ENCODE measurements at places on chromosomes 12 and 14.
A peak's percentile ranks its signal among the peaks of the same experiment; 100 is the strongest.

DNA sequence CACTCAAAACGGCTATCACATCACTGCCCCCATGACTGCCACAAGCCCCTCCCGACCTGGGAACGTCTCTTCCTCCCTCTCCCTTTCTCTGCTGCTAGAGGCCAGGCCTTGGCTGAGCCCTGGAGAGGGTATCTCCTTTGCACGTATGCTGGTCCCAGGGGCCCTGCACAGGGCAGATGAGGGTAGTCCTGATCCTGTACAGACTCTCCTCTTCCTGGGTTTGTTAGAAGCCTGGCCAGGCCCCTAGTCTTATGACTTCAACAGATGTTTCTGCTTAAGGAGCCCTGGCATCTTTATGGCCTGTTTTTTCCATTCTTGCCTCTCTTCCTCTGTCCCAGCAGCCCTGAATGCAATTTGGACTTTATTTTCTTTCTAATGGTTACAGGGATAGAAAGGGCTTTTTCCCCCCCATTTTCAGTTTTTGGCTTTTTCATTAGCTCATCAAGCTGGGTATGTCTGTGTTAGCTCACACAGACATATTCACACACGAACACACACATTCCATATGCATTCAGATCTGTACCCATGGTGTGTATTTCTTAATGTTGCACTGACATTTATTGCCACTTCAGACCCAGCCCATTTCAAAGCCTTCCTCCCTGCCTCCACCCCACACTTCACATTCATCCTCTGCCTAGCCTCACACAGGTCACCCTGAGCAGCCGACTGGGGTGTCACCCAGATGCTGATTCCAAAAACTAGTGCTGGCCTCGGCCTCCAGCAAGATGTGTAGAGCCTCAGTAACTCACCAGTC, 203.2 kb downstream of the ZFP36L1 start:
- peak; percentile 96 for DNase-seq

- DNase-seq, result no peak
Observed at GRCh38 chr14:72547999-72548398, 345.9 kb downstream of the DPF3 start.

- peak; percentile 30 for DNase-seq
Observed at GRCh38 chr12:32559434-32559833, 119.7 kb upstream of the DNM1L start.

DNA sequence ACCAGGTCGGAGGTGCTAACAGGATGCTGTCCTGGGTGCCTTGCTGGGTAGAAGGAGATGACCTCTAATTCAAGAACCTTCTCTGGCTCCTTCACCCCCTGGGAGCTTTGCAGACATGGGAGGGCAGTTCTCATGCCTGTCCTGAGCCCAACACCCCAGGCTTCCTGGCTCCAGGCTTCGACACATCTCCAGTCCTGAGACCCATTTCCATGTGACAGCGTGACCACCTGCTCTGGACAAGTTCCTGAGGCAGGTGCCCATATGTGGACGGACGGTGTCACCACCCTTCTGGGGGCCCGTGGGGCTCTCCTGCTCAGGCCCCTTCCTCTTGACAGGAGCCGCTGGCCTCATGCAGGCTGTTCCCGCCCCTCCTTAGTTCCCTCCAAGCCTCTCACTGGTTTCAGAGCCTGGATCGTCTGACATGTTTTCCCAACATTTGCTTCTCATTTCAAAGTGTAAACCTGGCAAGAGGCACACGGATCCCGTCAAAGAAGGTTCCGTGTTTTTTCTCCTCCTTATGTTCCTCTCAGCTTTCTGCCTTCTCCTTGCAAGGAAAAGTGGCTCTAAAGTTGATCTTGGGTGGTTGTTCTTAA, 291.9 kb upstream of the RTL1 start:
- DNase-seq, result no peak

- DNase-seq, result no peak
Observed at GRCh38 chr12:69339999-69340398, 8.2 kb upstream of the LYZ start.

DNA sequence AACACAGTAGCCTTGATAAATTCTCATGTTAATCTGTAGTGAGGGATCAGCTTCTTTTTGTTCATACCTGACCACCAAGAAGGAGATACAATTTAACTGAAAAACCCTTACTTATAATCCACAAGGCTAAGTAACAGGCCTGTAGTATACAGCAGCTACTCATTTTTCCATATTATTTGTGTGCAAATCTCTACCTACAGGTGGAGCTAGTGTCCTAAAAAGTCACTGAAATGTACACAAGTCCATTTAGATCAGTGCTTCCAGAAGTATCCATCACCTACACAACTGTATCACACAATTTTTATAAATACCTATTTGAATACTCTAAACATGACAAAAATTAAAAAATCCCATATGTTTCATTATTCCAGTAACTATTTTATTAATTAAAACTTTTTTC, 173.2 kb downstream of the SLC35F4 start:
- DNase-seq, result peak; percentile 72

GRCh38 chr14:21308479-21309237, 28.8 kb downstream of the RPGRIP1 start:
- peak; percentile 3 for DNase-seq

DNA sequence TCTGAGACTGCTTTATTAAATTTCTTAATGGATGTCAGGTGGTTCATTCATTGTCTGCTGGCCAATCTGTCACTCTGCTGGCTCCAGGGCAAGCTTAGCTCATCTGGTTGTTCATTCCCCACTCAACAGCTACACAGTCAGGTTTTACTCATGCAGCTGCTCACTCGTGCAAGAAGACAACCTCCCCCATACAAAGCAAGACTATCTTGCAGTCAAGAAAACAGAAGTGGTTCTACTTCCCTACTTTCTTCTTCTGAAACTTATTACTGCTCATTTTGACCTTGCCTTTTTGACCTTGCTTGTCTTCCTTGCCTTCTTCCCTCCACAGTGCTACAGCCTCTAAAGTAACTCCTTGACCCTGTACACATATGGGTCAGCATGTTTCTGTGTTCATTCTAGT, 277.9 kb downstream of the SSPN start:
- DNase-seq, result no peak

- DNase-seq, result no peak
Observed at GRCh38 chr14:31003284-31003683, 22.2 kb upstream of the AP4S1 start.

DNA sequence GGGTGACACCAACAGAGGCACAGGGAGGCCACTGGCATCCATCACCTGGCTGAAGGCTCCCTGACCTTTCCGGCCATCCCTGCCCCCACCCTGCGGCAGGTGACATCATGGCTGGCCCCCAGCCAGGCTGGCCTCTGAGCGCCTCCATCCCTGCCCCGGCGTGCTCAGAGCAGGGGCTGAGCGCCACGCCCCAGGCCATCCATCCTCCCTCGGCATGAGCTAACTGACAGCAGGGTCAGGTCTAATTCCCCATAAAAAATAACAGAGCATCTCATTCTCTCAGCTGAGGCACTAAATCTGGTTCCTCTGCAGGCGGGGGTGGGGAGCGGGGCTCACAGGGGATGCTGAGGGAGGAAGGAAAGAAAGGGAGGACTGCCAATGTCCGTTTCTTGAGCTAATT, 50.7 kb downstream of the PRIMA1 start:
- DNase-seq, result no peak

GRCh38 chr14:104110491-104111209, 25.1 kb downstream of the ASPG start:
- DNase-seq, result no peak

- peak; percentile 38 for DNase-seq
Observed at GRCh38 chr12:121297435-121297991, 1.0 kb upstream of the CAMKK2 start.

GRCh38 chr12:60308366-60308991, 712.6 kb downstream of the SLC16A7 start:
- peak; percentile 13 for DNase-seq

GRCh38 chr14:70181276-70181675, 7.5 kb downstream of the SLC8A3 start:
- DNase-seq, result no peak

GRCh38 chr14:59254146-59254910, 65.9 kb downstream of the DAAM1 start:
- DNase-seq, result peak; percentile 98

GRCh38 chr14:94581127-94581999, at the start of gene SERPINA5:
Gene SERPINA5, plus strand, starts transcription at chr14:94581426. Its CDS starts 5,937 bp downstream, at chr14:94587363.
- peak; percentile 24 for DNase-seq

GRCh38 chr14:37081218-37081617, 91.2 kb downstream of the SLC25A21 start:
- no peak for DNase-seq

DNA sequence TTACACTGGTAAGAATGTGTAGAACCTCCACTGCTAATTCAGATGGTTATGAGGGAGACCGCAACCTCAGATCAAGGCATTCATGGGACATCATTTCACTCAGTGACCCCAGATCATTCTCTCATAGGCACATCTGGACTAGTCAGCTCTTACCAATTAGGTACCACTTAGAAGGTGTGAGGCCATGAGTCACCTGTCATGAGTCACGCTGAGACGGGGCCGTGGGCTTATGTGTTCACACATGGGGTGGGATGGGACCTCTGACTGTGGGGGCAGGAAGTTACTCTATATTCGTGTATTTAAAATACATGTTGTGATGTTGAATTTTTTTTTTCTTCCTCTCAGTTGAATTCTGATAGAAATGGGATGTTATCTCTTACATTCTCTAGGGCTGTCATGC, 55.9 kb downstream of the CCDC92 start:
- DNase-seq, result no peak

GRCh38 chr14:64604001-64604400, 54.2 kb downstream of the PPP1R36 start:
- DNase-seq, result no peak

- peak; percentile 13 for DNase-seq
Observed at GRCh38 chr12:27747111-27747820, 32.8 kb upstream of the KLHL42 start.

GRCh38 chr12:105077435-105077834, 6.8 kb downstream of the ALDH1L2 start:
- peak; percentile 45 for DNase-seq

DNA sequence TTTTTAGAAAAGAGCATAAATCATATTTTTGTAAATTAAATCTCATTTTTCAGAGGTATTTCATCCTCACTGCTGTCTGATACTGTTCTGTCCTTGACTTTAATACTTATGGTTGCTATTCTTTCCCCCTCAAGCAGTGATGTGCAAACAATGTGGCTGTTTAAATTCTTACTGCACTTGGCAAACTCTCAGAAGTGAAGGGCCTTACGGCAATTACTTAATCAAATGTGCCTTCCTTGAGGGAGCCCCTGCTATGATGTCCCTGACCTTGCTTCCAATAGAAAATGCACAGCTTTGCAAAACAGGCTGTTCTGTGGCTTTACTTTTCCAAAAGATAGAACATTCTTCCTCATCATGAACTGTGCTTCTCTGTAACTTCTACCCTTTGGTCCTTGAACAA, 35.2 kb downstream of the UBE3B start:
- no peak for DNase-seq

DNA sequence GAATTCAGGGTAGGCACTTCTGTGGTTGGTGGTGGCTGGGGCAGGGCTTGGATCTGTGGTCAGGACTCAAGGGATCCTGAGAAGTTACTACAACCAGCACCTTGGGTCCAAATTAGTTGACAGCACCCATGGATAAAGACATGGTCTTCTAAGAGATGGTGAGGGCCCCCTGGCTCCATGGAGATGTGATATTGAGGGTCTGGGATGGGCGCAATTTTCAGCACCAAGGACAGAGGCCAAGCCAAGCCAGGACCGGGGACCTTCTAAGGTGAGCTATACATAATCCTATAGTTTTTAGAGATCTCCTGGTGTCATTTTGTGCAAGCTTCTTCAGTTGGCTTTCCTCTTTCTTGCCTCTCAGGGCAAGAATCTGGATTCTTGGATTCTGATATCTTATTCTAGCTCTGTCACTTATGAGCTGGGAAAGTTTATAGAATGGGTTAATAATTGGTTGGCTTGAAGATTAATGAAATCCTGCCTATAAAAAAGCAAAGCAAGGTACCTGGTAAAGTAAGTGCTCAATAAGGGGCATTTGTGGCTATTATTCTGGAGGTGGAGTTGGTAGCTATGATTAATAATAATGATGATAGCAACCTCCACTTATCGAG, 130.1 kb upstream of the LHX5 start:
- no peak for DNase-seq

DNA sequence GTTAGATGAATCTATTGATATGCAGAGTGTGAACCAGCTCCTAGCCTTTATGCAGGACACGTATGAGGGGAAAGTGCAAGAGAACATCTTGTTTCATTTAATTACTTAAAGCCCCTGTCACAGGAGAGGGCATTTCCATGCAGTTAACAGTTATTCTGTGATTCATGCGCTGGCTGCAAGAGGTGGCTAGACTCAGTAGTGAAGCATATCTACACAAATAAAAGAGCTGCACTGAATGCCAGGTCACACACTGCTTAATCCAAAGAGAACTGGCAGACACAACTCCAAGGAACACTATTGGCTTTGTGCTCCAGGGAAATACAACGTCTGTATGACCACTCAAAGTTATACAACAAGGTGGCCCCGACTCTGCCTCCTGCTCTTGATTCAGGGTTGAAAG, 394.1 kb downstream of the C12orf75 start:
- peak; percentile 44 for DNase-seq

GRCh38 chr12:96048393-96048969, 13.1 kb upstream of the LTA4H start:
- no peak for DNase-seq

GRCh38 chr14:85402569-85403162, 127.3 kb upstream of the FLRT2 start:
- no peak for DNase-seq

DNA sequence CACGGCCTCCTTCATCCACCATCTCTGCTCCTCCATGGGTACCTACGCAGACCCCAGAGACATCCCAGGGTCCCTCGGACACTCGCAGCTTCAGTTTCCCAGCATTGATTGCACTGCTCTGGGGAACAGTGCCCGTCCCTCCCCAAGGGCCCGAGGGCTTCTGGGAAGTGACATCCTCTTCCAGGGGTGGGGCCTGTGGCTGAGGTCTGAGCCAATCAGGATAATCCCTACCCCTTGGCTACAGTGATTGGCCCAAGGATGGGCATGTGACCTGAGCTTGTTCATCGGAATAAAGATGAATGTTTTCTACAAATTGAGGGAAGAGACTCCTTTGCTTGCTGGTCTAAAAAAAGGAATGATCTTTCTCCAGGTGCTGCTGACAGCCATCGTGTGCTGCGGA, 37.3 kb upstream of the MYL2 start:
- no peak for DNase-seq

Measured in AG10803 (cell line).